ENCODE measurements at places on chromosomes 7 and 10.

DNA sequence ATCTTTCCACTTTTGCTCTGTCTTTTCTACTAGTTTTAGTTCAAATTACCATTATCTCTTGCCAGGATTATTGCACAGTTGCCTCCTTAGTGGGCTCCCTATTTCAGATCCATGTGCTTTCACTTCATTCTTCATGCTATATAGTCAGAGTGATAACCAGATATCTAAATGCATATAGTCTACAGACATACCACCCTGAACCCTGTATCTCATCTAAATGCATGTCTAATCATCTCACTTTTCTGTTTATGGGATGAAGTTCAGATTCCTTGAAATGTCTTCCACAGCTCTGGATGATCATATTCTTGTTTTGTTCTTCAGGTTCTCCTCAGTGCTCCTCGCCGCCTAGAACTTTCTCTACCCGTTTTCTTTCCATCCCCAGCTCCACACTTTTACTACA, 13.8 kb downstream of the RSBN1L start:
- DNase-seq: no peak

DNA sequence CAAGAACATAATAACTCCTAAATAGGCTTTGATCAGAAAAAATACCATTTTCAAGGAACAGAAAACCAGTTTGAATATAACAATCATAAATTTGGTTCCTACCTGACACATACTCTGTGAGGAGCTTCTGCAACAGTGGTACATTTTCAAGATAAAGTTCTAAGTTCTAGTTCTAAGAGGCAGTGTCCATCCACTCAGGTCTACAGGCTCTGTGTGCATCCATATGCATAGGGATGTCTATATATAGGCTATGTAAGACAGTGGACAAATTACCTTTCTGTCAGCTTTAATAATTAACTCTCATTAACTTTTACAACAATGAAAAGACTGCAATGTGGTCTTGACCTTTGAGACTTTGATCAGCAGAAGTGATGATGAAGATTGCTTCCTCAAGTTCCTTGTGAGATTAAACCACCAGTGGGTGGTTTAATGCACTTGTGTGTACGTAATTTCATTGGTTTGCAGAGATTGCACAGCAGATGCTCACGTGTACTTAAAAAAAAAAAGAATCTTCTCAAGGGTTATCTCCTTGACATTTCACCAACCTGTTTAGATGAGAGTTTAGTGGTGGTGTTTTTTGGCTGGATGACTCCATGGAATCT, at the start of gene SLC26A3:
SLC26A3 (minus strand) TSS at position 215 of the 602 bp plus-strand sequence. CDS start 8,714 bp downstream, outside the sequence.
- DNase-seq: no peak

DNA sequence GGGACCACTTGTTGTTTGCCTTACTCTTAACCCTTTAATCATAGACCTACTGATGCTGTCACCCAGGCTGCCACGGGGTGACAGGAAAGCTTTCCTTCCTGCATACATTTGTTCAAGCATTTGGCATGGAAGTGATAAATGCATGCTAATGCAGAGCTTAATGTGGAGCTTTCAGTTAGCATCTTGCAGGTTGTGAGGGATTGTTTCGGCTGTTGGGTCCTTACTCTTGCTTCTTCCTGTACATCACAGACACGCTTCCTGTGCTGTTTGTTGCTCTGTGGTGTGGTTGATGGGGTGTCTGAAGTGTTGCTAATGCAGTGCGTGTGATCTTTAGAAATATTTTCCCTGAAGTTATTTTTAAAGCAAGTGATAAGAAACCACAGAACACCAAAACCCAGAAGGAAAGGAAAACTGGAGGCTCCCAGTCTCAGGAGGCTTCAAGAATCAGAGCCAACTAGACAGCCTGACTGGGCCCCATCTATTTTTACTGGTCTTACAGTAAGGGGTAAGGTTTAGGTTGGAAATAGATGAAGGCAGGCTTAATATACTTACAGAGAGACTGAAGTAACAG, 143.1 kb downstream of the CHN2 start:
- no peak for DNase-seq

- DNase-seq: no peak
These were observed 160.6 kb downstream of the DNAJB6 start for GRCh38 chr7:157497367-157497743.

- DNase-seq: no peak
These were observed 123.3 kb upstream of the CDK1 start for GRCh38 chr10:60654813-60655464.

- DNase-seq: peak; percentile 91
These were observed 11.7 kb downstream of the HSPB1 start for GRCh38 chr7:76314042-76314721.

- no peak for DNase-seq
These were observed 46.9 kb downstream of the JAKMIP3 start for GRCh38 chr10:132112611-132113010.

DNA sequence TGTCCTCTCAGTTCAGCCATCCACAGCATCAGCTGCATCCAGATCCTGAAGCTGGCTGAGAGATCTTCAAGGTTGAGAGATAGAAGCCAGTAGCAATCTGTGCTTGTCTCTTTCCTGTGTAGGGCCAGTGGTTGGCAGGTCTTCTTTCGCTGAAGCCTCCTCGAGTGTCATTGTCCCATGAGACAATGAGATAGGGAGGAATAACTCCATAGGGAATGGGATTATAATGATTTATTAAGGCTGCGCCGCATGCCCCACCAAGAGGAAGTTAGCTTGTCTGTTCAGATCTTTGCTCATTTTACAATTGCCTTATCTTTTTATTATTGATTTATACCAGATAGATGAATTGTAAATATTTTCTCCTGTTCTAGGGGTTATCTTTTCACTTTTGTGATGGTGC, 61.5 kb downstream of the MCMBP start:
- DNase-seq: no peak

- no peak for DNase-seq
These were observed 27.7 kb downstream of the ZNF775 start for GRCh38 chr7:150406567-150407421.

- no peak for DNase-seq
These were observed 9.1 kb upstream of the MTPAP start for GRCh38 chr10:30358206-30358605.

DNA sequence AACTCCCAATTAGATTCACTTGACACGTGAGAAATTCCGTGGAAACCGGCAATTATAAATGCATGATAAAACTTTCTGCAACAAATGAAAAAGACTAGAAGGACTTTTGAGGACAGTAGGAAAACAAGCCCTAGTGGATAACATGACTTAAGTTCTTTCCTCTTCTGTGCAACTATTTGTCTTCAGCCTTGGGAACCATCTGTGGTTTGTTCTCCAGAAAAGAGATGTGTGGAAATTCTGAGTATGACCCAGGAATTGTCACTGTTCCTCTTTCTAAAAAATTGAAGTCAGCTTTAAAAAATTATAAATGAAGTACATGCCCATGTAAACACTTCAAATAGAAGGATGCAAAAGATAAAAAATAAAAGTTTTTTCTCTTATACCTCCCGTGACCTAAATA, 128.6 kb upstream of the SVIL start:
- DNase-seq: no peak

GRCh38 chr10:103416436-103417147, 20.2 kb downstream of the PDCD11 start:
- DNase-seq: no peak

GRCh38 chr10:15348579-15348978, 22.5 kb downstream of the FAM171A1 start:
- DNase-seq: no peak

GRCh38 chr10:80463868-80464267, 9.8 kb downstream of the TSPAN14 start:
- DNase-seq: no peak

DNA sequence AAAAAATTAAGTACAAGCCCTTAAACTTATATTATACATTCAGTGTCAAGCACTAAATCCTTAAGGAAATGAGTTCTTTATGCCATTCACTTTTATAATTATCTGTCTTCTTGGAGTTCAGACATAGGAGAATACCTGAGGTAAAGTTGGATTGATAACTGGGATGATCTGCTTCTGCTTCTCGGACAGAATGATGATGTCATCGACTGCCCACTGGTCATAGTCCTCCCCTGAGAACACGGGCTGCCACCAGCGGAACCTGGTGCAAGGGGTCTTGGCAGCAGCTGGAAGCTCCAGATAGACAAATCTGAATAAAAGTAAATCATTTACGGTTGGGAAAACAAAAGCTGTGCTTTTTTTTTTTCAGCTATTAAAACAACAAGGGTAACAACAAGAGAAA, 148.2 kb upstream of the SLC26A5 start:
- no peak for DNase-seq

DNA sequence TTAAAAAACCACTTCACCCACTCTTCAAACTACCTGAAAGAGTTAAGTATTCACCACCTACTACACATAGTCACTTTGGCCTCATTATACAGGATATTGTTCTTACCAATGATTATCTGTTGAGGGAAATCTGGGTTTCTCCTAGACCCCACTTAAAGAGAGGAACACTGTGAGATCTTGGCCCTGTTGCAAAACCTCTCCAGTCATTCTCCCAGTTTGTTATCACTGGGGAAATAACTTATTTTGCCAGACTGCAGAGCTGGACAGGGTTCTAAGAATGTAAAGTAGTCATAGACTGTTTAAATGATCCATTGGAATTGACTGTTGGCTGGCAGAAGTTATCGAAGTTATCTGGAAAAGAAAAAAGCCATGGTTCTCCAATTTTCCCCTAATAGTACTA, 143.8 kb downstream of the HGF start:
- DNase-seq: no peak

DNA sequence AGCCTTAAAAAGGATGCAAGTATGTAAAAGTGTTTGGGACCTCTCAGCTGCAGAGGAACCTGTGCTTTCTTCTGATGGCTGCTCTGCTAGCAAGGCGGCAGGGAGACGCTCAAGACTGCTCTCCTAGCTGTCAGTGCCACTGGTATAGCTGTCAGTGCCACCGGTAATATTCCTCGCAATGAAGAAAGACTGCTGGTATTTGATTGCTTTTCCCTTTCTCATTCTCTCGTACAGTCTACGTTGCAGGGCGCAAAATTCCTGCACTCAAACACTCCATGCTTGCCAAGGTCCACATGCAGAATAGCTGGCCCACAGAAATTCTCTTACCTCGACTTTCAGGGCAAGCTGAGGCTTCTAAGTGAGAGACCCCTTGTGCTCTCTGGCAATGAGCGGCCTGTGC, 432.6 kb upstream of the KLF6 start:
- no peak for DNase-seq

DNA sequence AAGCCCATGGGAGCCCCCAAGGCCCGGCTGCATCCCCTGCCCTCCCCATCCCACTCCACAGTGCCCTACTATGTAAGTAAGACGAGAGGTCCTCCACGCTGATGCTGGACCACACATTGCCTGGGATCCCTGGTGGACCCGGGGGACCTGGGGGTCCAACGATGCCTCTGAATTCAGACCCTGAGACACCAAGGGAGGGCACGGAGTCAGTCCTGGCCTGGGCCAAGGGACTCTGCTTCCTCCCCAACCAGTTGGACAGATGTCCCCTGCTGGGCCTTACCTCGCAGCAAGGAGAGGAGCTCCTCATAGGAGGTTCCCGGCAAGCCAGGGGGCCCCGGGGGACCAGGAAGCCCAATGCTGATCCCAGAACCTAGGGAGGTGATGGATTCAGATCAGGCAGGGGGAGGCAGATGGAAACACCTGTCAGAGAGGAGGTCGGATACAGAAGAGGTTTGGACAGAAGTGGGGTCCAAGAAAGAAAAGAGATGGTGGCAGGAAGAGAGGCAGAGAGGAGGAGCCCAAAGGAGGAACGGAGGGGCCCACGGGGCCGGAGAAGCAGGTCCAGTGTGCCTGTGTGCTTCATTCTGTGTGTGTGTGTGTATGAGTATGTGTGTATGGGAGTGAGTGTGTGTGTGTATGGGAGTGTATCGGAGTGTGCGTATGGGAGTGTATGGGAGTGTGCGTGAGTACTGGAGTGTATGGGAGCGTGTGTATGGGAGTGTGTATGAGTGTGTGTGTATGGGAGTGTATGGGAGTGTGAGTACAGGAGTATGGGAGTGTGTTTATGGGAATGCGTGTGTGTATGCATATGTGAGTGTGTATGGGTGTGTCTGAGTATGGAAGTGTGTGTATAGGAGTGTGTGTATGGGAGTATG, 50.2 kb downstream of the COL17A1 start:
- DNase-seq: no peak

- DNase-seq: no peak
These were observed 22.4 kb upstream of the DMTF1 start for GRCh38 chr7:87129848-87130247.

DNA sequence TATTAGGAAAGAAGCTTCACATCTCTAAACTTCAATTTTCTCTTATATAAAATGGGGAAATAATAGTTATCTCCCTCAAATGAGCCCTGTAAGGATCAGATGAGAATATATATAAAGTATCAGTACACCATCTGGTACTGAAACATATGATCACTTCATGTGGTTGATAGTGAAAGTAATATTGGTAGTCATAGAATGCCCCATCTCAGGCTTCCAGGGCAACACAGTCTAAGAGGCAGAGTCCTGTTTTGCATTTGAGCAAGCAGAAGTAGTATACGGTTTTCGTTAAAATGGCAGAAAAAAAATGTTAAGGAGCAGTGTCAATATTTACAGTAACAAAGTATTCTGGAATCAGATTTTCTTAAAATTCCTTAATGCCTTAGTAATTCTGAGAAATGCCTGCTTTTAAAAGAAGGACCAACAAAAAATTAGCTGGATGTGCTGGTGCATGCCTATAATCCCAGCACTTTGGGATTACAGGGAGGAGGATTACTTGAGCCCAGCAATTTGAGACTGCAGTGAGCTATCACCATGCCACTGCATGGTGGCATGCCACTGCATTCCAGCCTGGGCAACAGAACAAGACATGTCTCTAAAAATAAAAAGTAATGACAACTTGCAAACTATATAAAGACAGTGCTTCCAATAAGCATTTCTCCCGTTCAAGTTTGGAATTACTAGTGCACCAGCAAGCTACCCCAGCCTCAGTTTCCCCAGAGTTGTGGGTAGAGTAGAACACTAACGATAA, 19.8 kb downstream of the KBTBD2 start:
- DNase-seq: no peak

GRCh38 chr7:114180556-114181266, 233.9 kb upstream of the FOXP2 start:
- DNase-seq: no peak

DNA sequence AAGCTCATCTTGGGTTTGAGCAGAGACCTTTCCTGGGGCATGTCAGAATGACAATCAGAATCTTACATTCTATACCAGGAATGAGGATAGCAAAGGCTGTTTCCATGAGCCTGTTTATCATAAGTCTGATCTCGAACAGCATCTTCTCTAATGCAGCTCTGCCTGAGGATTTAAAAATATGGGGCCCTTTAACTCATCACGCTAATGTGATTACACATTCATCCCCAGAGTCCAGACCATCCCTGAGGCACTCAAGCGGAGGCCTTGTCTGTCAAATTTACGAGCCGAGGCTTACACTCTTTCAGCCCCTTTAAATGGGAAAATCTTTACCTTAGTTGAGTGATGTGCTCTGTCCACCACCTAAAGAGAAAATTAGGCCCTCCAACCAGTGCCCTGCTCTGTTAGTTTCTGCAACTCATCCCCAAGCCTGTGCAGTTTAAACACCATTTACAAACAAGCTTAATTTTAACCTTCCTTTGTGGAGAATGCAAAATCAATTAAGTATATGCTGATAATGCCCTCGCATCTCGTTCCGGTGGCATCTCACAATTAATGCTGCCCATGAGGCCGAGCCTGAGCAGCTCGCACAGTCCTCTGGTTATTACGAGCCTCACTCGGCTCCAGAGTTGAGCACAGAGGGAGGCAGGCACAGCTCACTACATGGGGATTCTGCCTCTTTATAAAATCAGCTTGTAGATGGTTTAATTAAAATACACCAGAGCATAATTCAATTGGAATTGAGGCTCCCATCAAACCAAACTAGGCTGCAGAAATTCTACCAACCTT, 16.0 kb downstream of the CHST15 start:
- DNase-seq: no peak

GRCh38 chr10:104844073-104844472, 203.0 kb downstream of the SORCS3 start:
- no peak for DNase-seq

- DNase-seq: no peak
These were observed 76.8 kb downstream of the CREB3L2 start for GRCh38 chr7:137925091-137925490.
